ENCODE measurements at places on chromosomes 6 and 20.

GRCh38 chr20:49966861-49967260, 15.9 kb upstream of the SNAI1 start:
- no peak for DNase-seq

- no peak for DNase-seq
Measured at GRCh38 chr6:164870164-164870563, 439.2 kb downstream of the C6orf118 start.

DNA sequence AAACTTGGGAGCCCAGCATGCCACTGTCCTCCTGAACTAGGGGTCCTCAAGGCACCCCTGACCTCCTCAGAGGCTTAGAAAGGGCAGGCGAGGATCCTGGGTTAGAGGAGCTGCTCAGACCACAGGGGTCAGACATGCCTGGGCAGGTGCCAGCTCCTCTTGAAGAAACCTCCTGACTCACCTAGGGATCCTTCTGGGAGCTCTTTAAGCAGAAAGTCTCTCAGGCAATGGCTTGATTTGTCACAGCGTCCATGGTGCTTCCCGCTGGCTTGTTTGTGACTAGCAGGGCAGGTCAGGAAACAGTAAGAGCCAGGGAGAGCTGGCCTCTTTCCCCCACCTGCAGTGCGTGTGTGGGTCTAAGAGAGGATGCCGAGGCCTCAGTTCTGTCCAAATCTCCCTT, 174.5 kb upstream of the SNX9 start:
- DNase-seq = no peak

- no peak for DNase-seq
Measured at GRCh38 chr6:55176958-55177357, 2.6 kb downstream of the HCRTR2 start.

GRCh38 chr6:151240036-151240685, 394 bp downstream of the AKAP12 start:
- DNase-seq = peak; percentile 59

DNA sequence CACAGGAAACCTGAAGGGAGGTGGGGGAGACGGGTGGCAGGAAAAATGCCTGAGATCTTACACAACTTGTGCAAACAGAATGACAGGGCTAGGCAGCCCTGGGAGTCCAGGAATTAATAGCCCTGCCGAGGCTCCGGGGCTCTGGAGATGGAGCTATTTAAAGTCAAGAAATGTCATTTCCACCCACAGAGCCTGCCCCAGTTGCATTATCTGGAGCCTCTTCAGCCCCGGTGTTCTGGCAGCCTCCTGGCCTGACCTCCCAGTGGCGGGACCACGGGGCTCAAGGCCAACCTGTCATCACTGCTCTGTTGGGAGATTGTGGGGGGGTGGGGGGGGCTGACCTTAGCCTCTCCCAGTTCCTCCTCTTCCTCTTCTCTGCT, 28.5 kb upstream of the SCUBE3 start:
- peak; percentile 85 for DNase-seq

- DNase-seq = peak; percentile 75
Measured at GRCh38 chr6:21873562-21873961, 280.0 kb downstream of the SOX4 start.

DNA sequence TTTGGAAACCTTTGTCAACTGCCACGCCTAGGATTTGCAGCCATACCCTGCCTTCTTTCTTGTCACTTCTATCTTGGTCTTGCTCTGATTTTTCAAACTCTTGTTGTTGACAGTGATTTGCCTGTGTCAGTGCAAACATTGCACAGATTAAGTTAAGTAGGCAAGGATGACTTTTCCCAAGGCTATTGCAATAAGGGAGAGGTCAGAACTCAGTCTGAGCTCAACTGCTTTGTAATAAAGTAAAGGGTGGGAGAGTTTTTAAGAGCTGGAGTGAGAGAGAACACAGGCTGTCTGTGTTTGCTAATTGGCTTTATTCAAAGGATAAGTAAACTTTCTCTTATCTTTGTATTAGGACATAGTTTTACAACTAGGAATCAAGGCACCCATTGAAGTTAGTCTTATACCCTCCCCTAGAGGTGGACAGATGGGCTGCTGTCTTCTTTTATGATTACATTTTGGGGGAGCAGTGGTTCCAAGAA, 448.6 kb downstream of the PHF3 start:
- DNase-seq = no peak

- DNase-seq = no peak
Measured at GRCh38 chr6:145087034-145087433, 648.3 kb downstream of the EPM2A start.

GRCh38 chr6:129844118-129844891, 16.8 kb downstream of the TMEM244 start:
- DNase-seq = peak; percentile 21

GRCh38 chr6:32369660-32370059, 2.0 kb downstream of the TSBP1 start:
- peak; percentile 37 for DNase-seq

GRCh38 chr6:152380351-152380767, 256.8 kb downstream of the SYNE1 start:
- DNase-seq = peak; percentile 18

- DNase-seq = no peak
Measured at GRCh38 chr6:43831191-43831590, 61.2 kb downstream of the VEGFA start.

- peak; percentile 36 for DNase-seq
Measured at GRCh38 chr6:33271117-33271467, 584 bp downstream of the VPS52 start.

DNA sequence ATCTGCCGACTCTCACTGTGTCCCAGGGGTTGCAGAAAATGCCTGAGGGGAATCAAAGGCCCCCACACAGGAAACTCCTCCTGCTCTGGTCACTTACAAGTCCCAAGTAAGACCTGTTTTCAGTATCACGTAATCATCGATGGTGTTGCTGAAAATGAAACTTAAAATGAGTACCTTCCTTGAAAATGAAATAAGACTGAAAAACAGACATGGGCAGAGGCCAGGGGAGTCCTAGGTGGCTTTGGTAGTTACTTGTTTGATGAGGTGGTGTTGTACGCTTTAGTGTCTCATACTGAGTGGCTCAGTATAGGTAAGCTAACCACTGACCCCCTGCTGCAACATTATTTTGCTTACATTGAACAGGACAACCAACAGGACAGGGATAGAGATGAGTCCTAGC, 43.0 kb upstream of the SYNCRIP start:
- DNase-seq = no peak

DNA sequence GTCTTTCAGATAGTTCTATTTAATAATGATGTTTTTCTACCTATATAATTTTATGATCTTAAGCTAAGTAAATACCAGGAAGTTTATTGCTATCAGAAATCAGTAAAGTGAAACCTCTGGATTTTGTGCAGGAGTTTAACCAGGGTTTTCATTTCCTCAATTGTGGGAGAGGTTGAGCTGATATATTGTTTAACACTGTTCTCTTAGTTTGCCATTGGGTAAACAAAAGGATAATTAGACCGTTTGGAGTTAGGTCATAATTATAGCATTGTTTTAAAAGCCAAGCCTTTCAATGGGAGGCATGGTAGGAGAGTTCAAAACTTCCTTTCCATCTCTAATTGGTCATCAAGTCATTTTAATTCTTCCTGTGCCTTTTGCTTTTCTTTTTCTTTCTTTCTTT, 58.7 kb downstream of the STXBP5 start:
- DNase-seq = no peak

DNA sequence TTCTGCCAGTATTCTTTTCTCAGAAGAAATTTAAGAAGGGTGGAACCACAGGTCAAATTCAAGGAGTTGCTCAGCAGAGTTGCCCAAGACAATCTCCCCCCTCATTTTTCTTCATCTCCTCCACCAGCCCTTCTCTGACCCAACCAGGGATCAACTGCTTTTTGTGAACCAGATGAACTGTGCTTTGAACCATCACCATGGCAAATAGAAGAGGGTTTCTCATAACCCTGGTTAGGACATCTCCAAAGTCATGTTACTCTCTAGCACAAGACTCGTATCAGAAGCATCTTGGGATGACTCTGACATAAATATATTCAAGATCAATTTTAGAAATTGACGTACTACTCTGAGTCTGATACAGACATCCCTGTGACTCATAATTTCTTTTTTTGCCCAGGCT, 130.7 kb downstream of the ALDH8A1 start:
- DNase-seq = no peak

GRCh38 chr6:50824552-50824951, 5.9 kb downstream of the TFAP2B start:
- no peak for DNase-seq

GRCh38 chr6:128370072-128370471, 150.3 kb downstream of the PTPRK start:
- no peak for DNase-seq

DNA sequence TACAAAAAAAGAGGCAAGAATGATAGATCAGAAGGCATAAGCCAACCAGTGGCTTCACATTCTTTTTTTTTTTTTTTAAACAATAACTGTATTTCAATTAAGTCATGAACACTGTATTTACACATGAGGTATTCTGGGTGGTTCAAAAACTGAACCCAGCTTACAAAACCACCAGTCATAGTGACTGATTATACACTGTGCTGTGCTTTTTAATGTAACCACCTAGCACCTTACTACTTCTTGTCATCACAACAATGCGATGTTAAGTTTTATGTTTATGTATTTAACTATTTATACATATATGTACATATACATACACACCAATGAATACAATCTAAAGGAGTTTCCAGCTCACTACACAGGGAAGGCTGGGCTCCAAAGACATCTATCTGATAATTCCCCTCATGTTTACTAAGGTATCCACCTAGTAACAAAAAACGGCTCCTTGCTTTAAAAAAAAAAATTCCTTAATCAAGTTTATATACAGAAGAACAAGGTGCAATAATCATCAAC, 87.1 kb upstream of the PLN start:
- DNase-seq = no peak

GRCh38 chr6:3957321-3957720, 108.1 kb downstream of the FAM50B start:
- no peak for DNase-seq

DNA sequence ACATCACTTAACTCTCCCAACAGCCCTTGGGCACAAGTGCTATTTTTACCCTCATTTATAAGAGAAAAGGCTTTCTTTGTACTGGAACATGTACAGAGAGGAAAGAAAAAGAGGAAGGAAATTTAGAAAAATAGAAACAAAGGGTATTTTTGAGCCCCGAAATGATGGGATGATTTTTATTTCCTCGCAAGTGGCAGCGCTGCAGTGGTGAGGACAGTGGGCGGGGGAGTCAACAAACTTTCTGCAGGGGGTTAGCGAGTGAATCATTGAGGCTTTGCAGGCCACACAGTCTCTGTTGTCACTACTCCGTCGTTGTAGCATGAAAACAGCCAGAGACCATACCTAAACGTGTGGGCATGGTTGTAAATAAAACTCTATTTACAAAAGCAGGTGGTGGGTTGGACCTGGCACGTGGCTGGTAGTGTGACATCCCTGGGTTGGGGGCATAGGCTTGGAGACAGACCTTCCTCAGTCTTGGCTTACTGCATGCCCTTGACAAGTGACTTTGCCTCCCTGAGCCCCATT, 25.5 kb upstream of the OCSTAMP start:
- no peak for DNase-seq

- no peak for DNase-seq
Measured at GRCh38 chr20:7930343-7930742, 9.9 kb downstream of the HAO1 start.

DNA sequence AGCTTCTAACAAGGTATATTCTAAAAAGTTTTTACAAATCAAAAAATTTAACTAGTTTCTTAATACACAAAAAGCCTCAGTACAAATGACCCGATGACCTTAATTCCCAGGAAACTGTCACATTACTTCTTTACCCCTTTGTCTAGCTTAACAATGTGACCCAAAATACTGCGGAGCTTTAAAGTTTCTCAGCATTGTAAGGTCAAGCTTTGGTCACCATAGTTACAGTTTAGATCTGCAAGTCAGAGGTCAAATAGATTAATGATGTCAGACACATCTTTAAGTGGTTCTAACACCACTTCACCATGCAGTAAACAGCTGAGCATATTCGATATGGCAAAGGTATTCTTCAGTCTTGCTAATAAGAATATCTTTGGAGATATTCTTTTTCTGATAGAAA, 36.8 kb upstream of the FLRT3 start:
- DNase-seq = no peak

GRCh38 chr6:154907291-154907690, 87.8 kb upstream of the TIAM2 start:
- no peak for DNase-seq

DNA sequence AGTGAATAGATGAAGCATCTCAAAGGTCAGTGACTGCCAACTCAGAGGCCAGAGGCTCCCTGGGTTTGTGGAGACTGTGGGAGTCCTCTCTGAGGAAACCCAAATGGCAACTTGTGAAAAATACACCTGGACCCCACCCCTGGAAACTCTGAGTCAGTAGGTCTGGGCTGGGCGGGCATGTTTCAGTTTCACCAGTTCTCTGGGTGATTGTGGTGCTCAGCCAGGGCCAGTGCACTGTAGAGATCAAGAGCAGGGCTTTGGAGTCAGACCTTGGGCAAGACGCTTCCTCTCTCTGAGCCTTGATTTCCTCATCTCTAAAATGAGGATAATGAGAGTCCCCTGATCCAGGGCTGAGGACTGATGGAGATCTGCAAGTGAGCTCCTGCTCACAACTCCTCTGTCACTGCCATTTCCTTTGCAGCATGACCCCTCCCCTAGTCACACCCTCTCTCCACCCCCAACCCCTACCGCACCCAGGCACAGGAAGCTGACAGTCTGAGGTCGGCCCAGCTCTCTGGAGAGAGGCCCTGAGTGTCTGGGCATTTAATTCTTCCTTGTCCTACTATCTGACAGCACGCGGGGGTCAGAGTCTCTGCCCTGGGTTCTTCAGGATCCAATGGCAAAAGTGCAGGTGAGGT, 5.1 kb downstream of the DEF6 start:
- DNase-seq = peak; percentile 44

DNA sequence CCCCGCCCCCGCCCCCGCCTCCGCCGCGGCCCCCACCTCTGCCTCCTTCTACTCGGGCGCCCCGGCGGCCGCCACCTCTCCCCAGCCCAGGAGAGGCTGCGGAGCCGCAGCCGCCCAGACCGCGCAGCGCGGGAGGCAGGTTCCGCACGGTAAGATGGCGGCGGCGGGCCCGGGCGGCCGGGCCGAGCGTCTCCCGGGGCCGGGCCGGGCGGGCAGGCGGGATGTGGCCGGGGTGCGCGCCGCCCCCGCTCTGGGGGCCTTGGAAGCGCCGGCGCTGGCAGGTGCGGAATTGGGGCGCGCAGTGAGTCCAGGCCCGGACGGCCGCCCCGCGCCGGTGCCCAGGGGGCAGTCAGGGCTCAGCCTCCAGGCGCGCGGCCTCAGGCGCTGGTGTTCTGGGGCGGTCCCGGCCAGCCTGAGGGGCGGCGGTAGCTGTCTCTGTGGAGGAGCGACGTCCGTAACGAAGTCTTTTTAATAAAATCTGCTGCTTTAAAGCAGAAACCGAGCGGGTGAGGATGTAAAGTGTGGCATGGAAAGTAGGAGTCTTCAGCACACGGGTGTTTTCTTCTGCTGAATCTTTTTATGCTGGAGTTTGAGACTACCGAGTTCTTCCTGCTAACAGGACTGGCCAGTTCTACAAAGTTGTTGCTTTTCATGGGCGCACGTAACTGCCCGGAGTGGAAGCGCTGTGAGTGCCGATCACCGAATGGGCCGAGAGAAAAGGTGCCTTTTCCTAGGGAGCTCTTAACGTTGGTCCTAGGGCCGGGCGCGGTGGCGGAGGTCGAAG, at the start of gene GID8:
Gene GID8 (plus strand): TSS at position 43 of the 784 bp plus-strand sequence. CDS start 3,356 bp downstream, outside the sequence.
- DNase-seq = peak; percentile 56

All from MG63 (cell line).